ENCODE measurements at places on chromosomes 16 and 17. TPM values are rescaled to one million over a fixed set of nuclear protein-coding genes. Genes with fewer than 3 reads are reported as not detected.

GRCh38 chr16:1659031-1659430 lies 19.0 kb upstream of the JPT2 start:
- DNase-seq = no peak

DNA sequence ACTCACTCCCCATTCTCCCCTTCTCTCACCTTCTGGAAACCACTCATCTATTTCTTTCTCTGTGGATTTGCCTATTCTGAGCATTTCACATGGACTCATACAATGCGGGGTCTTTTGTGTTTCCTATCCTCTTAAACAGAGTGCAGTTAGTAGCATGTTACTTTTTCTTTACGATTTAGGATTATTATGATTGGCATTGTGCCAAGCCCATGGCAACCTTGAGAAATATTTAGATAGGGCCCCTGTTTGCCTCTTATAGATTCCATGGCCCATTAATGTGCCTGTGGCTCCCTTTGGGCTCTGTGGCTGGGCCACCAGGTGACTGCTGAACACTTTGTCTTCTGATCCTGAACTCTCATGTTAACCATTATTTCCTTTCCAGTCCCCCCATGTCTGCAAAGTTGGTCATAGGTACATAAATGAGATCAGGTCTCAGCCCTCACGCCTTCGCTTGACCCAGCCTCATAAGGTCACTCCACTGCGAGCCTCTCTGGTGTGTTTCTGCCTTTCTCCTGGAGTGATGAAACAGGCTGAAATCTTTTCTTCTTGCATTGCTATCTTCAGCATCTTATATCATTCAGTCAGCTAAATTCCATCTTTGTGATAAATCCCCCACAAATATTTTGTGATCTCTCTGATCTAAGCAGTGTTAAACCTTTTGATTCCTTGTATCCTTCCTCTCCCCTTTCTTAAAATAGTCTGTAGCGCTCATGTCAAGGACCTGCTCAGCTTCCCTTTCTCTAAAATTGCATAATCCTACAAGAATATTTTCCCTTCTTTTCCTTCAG lies 44.0 kb downstream of the MYH3 start:
- DNase-seq = no peak

- DNase-seq = no peak
Measured at GRCh38 chr17:28888832-28889231, 8.7 kb downstream of the FLOT2 start.

DNA sequence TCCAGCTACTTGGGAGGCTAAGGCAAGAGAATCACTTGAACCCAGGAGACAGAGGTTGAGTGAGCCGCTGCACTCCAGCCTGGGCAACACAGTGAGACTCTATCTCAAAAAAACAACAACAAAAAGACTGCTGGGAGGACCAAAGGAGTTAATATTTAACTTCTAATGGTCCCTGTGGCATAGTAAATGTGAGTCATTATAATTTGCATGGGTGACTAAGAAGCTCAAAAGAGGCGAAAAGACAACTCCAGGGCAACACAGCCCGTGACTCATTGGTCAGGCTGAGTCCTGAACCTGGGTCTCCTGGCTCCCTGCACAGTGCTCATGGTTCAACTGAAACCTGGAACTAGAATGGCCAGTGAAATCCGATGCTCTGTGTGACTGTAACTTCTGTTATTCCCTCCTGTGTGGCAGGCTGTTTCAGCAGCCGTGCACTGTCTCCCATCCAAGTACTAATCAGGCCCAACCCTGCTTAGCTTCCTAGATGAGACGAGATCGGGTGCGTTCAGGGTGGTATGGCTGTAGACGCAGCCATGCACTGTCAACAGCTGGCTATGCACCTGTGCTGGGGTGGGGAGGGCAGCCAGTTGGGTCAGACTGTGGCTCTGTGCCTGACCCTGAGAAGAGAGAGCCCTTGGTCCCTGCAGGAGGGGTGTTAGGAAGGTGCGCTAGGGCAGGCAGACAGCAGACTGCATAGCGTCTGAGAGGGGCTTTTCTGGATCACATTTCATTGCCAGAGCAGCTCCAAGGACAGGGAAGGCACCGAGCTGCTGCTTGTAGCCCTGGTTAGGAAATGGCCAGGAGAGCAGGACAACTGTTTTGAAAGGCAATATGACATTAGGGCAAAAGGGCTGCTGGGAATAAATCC lies 14.5 kb upstream of the GPRC5C start:
- no peak for DNase-seq

DNA sequence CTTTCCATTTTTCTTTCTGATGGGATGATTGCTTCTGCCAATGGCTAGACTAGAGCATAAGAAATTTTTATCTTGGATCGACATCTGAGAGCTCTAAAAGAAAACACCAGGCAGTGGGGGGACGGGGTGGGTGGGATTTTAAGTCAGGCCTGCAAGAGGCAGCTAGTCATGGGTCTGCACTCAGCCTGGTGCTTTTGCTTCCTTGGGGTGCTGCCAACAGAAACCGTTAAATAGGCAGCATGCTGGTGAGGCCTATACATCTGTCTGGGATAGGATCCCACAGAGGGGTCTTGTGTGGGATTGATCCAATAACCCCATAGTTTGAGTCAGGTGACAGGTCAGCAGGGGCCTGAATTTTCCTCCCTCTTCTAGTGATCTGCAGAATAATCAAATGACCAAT lies 26.9 kb downstream of the ZNRF1 start:
- no peak for DNase-seq

DNA sequence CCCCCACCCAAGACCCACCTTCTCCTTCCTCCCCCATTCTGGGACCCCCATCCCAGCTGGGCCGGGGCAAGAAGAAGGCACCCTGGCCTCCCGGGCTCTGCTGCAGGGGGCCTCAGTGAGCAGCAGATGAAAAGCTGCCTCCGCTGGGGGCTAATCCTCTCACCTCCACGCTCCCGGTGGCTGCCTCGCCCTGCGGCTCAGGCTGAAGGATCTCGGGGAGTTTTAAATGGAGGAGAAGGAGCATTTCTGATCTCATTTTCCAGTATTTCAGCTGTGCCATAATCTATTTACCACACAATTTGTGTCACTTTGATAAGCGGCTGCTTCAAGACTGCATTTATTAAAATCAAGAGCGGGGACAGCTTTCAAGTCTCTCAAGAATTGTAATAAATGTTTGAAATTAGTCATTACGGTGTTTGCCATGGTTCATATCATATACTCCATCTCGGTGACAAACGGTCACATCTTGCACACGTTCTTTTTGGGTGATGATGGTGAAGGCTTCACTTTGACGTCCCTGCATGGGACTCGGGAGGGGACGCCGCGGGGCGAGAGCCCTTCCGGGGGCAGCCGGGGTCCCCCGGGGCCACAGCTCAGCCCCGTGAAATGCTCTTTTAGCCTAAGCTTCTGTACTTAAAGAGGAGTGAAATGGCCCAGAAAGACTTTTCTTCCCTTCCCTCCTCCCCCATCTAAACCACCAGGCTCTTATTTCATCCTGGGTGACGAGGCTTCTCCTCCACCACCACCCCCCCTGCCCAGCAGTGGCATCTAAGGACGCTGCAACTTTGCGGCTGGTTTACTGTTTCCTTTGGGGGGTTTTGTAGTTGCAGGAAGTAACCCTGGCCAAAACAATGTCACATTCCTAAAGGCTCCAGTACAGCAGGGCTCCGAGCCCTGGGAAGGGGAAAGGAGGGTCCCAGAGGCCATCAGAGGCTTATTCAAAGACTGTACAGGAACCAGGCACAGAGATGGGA lies 313.1 kb upstream of the TNRC6C start:
- peak; percentile 40 for DNase-seq

DNA sequence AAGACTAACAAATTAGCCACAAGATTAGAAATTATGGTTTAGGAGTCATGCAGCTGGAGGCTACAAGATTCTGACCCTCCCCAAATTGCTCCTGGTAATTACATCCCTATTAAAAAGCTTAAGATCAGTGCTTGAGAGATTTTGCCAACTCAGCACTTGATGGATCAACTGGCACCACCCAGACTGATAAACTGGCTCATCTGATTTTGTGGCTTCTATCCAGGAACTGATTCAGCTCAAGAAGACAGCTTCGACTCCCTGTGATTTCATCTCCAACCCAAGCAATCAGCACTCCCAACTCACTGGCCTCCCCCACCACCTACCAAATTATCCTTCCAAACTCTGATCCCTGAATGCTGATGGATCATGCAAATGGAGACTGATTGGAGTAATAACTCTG lies 94.8 kb downstream of the TNFRSF13B start:
- no peak for DNase-seq

DNA sequence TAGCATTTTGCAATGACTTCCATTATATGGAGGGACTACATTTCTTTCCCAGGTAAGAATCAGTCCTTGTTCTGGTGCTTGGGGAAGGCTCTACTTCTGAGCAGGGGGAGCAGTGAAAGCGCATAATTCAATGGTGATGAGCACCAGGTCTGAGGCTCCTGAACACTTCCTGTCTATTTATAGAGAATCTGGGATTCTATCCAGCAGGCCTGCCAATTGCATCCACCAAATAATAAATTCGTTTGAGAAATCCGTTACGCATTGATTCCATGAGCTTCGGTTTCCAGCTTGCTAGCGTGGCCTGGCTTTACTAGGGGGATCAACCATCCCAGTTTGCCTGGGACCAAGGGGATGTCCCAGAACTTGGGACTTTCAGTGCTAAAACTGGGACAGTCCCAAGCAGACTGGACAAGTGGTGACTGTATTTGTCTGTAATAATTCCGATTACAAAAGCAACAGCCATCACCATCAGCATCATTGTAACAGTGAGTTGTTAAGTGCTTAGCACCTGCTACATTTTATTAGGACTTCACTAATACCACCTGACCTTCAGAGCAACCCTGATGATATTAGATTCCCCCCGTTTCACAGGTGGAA lies 349.9 kb downstream of the MAF start:
- DNase-seq = no peak

GRCh38 chr17:78361225-78361701 lies 1.4 kb upstream of the SOCS3 start:
- DNase-seq = no peak

GRCh38 chr17:68343976-68344375 lies 52.7 kb downstream of the ARSG start:
- DNase-seq = no peak

DNA sequence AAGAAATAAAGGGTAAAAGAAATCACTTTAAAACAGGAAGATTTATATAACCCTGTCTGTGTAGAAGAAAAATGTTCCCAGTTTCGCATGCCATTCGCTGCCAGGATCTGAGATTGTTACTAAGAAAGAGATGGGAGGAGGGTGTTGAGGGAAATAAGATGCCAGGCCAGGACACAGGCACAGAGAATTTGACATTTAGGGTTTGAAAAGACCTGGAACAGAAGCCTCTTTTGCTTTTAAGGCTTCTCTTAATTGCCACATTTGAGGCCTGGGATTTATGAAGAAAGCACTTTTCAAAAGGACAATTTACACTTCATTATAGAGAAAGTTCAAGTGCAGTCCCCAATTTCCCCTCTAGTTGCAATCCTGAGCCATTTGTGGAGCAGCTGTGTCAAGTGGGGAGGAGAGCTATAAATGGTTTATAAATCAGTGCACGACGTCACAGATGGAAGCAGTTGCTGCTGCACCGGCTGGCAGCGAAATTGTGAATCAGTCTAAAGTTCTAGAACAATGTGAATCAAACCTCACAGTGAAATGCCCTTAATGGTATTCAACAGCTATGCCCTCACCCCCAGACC lies 26.5 kb upstream of the C16orf87 start:
- no peak for DNase-seq

GRCh38 chr16:81237942-81238295 lies 570 bp upstream of the BCO1 start:
- no peak for DNase-seq

DNA sequence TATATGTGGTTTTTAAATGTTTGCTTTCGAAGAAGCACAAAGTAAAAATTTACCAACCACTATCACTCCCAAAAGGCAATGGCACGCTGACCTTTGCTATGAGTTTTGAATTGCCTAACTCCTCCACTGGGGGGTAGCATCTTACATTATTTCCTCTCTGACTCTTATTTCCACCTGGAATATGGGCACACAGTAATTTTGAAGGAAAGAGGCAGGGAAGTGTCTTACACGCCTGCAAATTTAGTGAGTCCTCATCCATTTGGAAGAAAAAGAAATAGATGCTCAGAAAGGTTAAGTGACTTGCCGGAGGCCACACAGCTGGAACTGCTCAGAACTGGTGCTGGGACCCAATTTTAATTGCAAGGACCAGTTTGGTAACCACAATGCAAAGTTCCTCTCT lies 29.9 kb upstream of the IRX6 start:
- DNase-seq = no peak

DNA sequence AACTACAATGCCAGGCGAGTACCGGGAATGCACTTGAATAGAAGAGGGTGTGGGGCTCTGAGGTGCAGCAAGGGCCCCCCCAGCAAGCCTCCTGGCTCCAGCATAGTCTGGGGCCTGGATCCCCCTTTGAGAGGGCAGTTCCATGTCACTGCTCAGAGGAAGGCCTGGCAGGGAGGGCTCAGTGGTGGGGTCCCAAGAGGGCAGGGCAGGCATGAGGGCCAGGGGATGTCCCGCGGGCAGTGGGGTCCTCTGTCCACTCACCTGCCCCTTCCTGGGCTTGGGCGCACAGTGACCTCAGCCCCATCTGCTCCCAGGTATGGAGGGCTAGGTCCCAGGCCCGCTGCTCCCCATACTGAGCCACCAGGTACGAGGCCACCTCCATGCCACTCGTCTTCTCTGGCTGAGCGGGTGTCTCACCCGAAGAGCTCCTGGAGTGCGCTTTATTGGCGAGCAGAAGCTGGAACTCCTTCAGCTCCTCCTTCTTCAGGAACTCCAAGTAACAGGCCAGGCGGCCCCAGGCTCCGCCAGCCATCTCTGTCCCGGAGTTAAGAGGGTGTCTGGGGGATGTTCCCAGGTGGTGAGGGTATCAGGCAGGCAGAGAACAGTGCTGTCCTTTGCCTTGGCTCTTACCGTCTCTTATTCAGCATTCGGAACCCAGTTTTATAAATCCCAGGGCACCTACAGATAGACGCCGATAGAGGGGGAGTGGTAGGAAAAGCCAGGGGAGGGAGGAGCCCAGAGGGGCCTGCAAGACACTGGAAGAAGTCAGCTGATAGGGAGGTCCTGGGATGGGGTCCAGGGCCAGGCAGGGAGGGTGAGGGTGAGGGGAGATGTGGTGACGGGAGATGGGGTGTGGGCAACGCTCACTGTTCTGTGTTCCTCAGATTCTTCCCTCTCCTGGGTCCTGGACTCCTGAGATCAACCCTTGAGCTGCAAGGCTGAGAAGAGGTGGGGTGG lies 605 bp downstream of the NLRP1 start:
- no peak for DNase-seq

GRCh38 chr16:10383626-10384025 lies 2.2 kb upstream of the ATF7IP2 start:
- DNase-seq = no peak

GRCh38 chr17:59436900-59437299 lies 105.4 kb downstream of the YPEL2 start:
- DNase-seq = no peak

SYT17 gene
- total RNA-seq = not detected

KRT40 gene
- not detected for total RNA-seq

ORC6 gene
- total RNA-seq = 4.4 TPM

NETO2 gene
- 5.3 TPM for total RNA-seq

KRT13 gene
- total RNA-seq = not detected

YBX2 gene
- not detected for total RNA-seq

SULT1A3 gene
- total RNA-seq = 30.0 TPM

CPHXL2 gene
- not detected for total RNA-seq

DNAI2 gene
- 4.2 TPM for total RNA-seq

HOXB7 gene
- total RNA-seq = not detected

Measured in T-helper 17 cell (primary cell).